ENCODE measurements at places on chromosomes 6 and 20.

GRCh38 chr6:83589076-83589475 lies 76.7 kb downstream of the PRSS35 start:
- no peak for DNase-seq

GRCh38 chr6:121816361-121816760 lies 380.9 kb downstream of the GJA1 start:
- no peak for DNase-seq

GRCh38 chr20:52809003-52809402 lies 163.2 kb upstream of the TSHZ2 start:
- DNase-seq: no peak

DNA sequence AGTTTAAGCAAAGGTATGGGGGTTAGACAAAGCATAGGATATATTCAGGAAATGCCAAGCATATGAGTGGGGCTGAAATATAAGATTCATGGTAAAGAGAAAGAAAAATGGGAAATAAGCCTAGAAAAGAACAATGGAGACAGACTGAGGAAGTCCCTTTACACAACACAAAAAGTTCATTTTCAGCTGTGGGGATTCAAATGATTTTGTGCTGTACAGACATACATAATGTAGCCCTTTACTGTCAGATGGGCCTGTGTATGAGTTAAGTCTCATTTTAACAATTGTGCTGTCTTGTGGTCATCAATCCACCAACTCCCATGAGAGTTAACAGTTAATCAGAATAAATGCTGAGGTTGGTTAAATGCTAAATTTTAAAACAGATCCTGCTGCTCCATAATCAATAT lies 37.2 kb downstream of the REV3L start:
- DNase-seq: no peak

- no peak for DNase-seq
Measured at GRCh38 chr20:53800883-53801604, 207.4 kb upstream of the ZNF217 start.

DNA sequence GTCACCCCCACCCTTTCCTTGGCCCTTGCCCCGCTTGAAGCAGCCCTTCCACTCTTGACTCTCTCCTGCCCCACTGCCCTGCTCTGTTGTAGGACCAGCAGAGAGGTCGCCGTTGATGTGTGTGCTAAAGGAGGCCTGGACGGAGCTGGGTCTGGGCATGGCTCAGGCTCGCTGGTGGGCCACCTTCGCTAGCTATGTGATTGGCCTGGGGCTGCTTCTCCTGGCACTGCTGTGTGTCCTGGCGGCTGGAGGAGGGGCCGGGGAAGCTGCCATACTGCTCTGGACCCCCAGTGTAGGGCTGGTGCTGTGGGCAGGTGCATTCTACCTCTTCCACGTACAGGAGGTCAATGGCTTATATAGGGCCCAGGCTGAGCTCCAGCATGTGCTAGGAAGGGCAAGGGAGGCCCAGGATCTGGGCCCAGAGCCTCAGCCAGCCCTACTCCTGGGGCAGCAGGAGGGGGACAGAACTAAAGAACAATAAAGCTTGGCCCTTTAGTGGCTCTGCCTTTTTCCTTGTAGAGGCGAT lies 3.0 kb downstream of the SMPD2 start:
- DNase-seq: no peak

GRCh38 chr6:164148788-164149187 lies 734.3 kb downstream of the QKI start:
- no peak for DNase-seq

GRCh38 chr6:3291987-3292386 lies 33.2 kb downstream of the PSMG4 start:
- no peak for DNase-seq

DNA sequence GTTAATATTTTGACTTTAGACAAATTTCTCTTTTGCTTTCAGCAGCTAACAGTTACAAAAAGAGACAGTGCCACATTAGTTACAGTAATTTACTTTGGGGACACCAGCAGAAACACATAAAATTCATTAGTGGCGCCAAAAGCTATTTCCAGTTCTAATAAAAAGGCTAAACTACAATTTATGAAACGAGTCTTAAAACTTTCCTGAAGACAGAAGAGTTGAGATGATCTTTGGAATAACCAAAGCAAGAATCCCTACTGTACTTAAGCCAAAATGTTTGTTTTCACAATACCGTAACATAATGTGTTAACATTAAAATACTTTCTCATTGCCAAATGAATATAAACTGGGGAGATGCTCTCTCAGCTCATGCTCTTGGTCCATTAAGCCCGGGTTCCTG lies 350.2 kb upstream of the AGPAT4 start:
- no peak for DNase-seq

GRCh38 chr20:56247954-56248782 lies at the start of gene MC3R:
Gene MC3R, plus strand, starts transcription at chr20:56248732. Its CDS starts 112 bp downstream, at chr20:56248844.
- no peak for DNase-seq

DNA sequence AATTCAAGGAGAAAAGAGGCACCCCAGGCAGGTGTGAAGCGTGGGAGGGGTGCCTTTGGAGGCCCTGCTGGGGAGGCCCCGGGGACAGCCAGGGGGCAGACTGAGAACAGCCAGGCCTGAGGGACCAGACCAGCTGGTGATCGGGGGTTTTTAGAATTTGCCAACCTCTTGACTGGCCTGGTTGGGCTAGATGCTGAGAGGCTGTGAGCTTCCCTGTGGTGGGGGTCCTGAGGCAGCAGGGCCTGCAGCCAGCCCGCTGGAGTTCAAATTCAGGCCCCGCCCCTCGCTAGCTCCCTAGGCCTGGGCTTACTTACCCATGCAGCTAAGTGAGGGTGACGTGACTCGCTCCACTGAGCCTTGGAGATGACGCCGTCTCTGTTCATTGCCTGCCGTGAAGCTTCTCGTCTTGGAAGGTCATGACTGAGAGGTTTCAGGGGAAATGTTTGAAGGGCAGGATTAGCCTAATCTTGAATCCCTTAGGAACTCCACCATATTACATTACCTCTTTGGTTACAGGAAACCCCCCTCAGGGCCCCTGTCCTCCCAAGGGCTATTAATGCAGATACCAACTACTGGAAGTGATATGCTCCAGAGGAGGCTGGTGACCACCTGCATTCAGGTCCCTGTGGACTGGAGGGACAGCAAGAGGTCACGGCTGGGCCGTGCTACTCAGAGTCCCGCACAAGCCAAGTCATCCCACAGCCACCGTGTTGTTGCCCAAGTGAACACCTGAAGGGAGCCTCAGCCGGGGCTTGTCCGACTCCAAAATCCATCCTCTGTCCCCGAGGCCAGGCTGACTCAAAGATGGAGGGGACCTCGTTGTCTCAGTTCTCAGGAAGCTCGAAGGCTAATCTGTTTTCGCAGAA lies 73.9 kb upstream of the DUSP22 start:
- no peak for DNase-seq

Data from omental fat pad (tissue), 4 donors.